ENCODE measurements at places on chromosomes 12 and 14.

DNA sequence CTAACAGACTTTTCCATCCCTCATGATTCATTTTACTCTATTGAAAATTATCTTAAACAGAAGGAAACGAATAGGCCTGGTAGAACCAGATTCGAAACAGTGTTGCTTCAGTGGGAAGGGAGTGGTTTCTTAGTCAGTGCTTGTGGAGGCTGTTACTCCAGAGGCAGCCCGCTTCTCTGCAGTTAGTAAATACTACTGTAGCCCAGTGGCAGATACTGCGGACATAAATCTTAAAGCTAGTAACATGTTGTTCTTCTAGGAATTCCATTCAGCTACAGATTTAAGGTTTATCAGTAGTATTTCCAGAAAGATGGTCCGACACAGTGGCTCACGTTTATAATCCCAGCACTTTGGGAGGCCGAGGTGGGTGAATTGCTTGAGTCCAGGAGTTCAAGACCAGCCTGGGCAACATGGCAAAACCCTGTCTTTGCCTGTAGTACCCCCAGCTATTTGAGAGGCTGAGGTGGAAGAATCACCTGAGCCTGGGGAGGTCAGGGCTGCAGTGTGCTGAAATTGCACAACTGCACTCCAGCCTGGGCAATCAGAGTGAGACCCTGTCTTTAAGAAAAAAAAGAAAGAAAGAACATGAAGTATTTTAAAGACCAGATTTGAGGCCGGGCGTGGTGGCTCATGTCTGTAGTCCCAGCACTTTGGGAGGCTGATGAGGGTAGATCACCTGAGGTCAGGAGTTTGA lies 45.9 kb downstream of the DIP2B start:
- H3K4me1 ChIP-seq: peaks cover 7% of the 10 kb centered on the region
- H3K36me3 ChIP-seq: peaks cover 3% of the 10 kb centered on the region
- no peaks in the 10 kb centered on the region for H3K27me3 ChIP-seq
- DNase-seq: peak; percentile 34

GRCh38 chr12:49527361-49528130 lies 11.3 kb upstream of the KCNH3 start:
- H3K4me3 ChIP-seq: no peak overlapping the region
- no peak for DNase-seq
- no peaks in the 10 kb centered on the region for H3K27me3 ChIP-seq
- H3K36me3 ChIP-seq: peaks cover 16% of the 10 kb centered on the region
- no peak overlapping the region for H3K27ac ChIP-seq
- H3K4me1 ChIP-seq: no peaks in the 10 kb centered on the region

GRCh38 chr12:53325511-53326061 lies 4.2 kb upstream of the AAAS start:
- peaks cover 19% of the 10 kb centered on the region for H3K27me3 ChIP-seq
- peak overlapping the region; percentile 57 for H3K4me3 ChIP-seq
- no peaks in the 10 kb centered on the region for H3K36me3 ChIP-seq
- no peak overlapping the region for H3K27ac ChIP-seq
- DNase-seq: no peak

DNA sequence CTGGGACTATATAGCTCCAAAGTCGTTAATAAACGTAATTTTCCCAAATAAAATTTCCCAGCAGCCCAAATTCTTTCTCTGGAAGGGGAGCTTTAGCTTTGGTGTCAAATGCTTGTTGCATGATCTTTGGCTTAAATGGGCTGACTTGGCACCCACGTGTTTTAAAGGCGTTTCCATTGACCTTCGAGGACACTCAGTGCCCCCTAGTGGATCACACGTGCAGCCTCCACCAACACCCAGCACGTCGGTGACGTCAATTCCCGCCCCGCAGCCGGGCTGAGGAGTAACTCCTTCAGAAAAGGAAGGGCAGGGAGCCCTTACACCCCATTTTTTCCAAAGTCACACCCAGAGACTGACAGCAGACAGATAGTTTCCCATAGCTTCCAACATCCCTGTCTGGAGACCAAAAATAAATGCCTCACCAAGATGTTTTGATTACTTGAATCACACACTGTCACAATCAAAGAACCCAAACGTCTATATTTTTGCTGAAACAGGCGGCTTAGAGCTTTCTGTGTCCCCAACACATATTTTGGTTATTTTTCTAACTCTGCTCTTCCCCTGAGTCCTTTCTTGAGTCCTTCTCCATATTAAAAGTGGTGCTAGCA lies 707.9 kb downstream of the AACS start:
- no peak overlapping the region for H3K4me3 ChIP-seq
- no peaks in the 10 kb centered on the region for H3K4me1 ChIP-seq
- H3K27ac ChIP-seq: no peak overlapping the region
- H3K27me3 ChIP-seq: no peaks in the 10 kb centered on the region
- no peaks in the 10 kb centered on the region for H3K36me3 ChIP-seq
- peak; percentile 10 for DNase-seq

DNA sequence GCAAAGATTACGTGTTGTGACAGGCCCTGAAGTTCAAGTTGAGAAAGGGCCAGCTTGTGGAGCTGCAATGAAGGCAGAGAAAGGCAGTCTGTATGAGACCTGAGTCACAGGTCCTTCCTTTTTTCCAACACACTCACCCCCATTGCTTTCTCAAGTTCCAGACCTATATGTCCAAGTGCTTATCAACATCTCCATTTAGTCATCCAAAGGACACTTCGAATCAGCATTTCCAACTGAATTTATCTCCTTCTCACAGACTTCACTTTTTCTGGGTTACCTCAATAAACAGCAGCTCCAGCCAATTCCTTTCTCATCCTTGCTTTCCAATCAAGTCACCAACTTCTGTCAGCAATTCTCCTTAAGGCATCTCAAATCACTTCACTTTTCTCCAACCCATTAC lies 56.4 kb upstream of the KIF21A start:
- H3K36me3 ChIP-seq: no peaks in the 10 kb centered on the region
- H3K27me3 ChIP-seq: no peaks in the 10 kb centered on the region
- H3K27ac ChIP-seq: no peak overlapping the region
- no peak for DNase-seq

DNA sequence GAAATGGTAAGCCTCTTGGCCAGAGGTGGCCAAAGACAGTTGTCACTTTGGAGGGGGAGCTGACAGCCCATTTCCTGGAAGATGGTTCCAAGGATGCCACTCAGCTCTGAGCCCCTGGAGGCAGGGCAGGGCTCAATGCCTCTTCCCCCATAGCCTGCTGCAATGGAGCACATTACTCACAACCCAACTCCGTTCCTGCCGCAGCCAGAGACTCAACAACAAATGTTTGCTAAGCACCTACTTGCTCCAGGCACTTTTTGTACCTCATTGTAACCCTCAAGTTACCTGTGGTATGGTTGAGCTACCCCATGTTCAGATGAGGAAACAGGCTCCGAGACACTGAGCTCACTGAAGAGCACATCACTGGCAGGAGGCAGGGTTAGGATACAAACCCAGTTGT lies 19.5 kb downstream of the IRF2BPL start:
- no peaks in the 10 kb centered on the region for H3K27me3 ChIP-seq
- peaks cover 39% of the 10 kb centered on the region for H3K4me1 ChIP-seq
- H3K36me3 ChIP-seq: no peaks in the 10 kb centered on the region
- H3K27ac ChIP-seq: no peak overlapping the region

GRCh38 chr12:125341422-125341821 lies 276.2 kb downstream of the AACS start:
- no peak overlapping the region for H3K4me3 ChIP-seq
- no peaks in the 10 kb centered on the region for H3K4me1 ChIP-seq
- no peaks in the 10 kb centered on the region for H3K27me3 ChIP-seq
- DNase-seq: no peak

GRCh38 chr12:5407034-5407856 lies 24.7 kb upstream of the NTF3 start:
- no peak overlapping the region for H3K27ac ChIP-seq
- DNase-seq: no peak
- H3K27me3 ChIP-seq: peaks cover 2% of the 10 kb centered on the region
- H3K4me1 ChIP-seq: no peaks in the 10 kb centered on the region

DNA sequence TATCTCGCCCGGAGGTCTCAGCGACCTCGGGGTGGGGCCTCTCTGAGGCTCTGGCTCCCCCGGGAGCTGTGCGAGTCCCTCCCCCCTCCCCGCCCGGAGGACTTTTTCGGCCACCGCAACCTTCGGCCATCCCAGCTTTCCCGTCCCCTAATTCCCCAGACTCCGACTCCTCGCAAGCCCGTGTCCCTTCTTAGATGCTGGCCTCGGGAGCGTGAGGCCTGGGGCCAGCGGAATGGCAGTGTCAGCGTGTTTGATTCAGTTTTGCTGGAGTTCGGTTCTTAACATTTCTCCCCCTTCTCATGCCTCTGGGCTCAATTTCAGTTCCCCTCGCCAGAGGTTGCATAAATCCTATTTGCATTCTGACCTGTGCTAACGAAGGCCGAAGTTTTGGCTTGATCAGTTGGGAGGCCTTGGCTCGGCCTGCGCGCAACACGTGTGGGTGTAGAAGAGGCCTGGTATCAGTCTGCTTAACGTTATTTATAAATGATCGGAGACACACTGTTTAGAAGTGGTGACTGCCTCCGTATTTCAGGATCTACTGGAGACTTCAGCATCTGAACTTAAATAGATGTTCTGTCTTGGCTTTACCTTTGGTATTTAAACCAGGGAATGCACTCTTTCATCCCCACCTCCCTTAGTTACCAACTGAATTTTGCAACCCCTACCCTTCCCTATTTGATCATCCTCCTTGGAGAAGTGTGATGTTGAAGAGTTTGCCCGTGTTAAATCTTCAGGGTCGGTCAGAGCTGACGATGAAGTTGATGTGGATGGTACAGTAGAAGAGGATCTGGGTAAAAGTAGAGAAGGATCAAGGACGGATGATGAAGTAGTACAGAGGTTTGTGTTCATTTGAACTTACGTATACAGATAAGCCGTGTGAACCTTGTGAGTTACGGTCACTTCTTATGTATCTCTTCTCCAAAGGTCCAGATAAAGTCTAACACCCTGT lies 851 bp downstream of the HSP90B1 start:
- H3K4me1 ChIP-seq: no peaks in the 10 kb centered on the region
- H3K36me3 ChIP-seq: peaks cover 7% of the 10 kb centered on the region
- H3K27me3 ChIP-seq: no peaks in the 10 kb centered on the region
- peak; percentile 41 for DNase-seq
- no peak overlapping the region for H3K27ac ChIP-seq

- peak overlapping the region; percentile 73 for H3K4me3 ChIP-seq
- H3K27ac ChIP-seq: peak overlapping the region; percentile 14
- H3K4me1 ChIP-seq: peaks cover 21% of the 10 kb centered on the region
- peaks cover 9% of the 10 kb centered on the region for H3K27me3 ChIP-seq
- no peak for DNase-seq
Observed at GRCh38 chr14:99274346-99275221, 2.6 kb upstream of the BCL11B start.

- DNase-seq: no peak
- peaks cover 11% of the 10 kb centered on the region for H3K4me1 ChIP-seq
- H3K4me3 ChIP-seq: peak overlapping the region; percentile 34
- H3K27ac ChIP-seq: no peak overlapping the region
- no peaks in the 10 kb centered on the region for H3K36me3 ChIP-seq
Observed at GRCh38 chr12:132604151-132604618, 6.2 kb downstream of the LRCOL1 start.

- DNase-seq: peak; percentile 90
- peaks cover 2% of the 10 kb centered on the region for H3K4me1 ChIP-seq
- H3K27me3 ChIP-seq: no peaks in the 10 kb centered on the region
- no peak overlapping the region for H3K4me3 ChIP-seq
- no peak overlapping the region for H3K27ac ChIP-seq
- H3K36me3 ChIP-seq: no peaks in the 10 kb centered on the region
Observed at GRCh38 chr12:25524366-25524765, 28.7 kb downstream of the LMNTD1 start.

DNA sequence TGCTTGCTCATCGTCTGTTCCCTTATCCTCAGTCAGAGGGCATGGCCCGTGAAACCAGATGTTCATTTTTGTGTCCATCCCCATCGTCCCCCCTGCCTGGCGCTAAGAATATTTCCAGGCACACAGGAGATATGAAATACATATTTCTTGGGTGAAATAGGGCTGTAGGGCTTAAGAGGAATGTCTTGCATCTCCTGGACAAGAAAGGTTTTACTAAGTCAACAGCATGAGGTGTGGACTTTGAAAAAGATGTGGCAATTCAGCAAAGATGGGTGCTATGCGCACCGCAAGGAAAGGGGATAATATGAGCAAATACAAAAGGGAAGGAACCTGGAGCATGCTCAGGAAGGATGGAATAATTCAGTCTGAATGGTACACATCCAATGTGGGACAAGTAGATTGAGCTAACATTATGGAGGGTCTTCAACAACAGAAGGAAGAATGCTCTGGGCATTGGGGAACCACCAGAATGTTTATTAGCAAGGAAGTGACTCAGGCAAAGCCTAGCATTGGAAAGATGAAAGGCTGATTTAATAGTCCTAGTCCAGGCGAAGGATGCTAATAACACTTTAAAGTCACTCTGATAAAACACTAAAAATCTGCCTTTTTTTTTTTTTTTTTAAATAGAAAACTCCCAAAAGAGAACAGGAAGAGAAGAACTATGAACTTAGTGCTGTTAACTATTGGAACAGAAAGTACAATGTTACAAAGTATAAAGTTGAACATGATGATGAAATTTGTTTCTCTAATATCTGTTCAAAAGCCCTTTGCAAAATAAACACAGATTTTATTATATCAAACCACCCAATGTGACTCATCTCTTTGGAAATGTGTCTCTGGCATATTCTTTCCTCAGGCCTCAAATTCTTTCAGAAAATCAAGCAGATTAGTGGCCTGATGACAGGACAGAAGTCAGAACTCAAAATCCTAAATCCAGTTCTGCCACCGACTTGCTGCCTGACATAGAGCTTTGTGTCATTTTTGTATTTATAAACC lies 449.5 kb downstream of the BCAT1 start:
- DNase-seq: no peak
- no peaks in the 10 kb centered on the region for H3K36me3 ChIP-seq
- H3K4me3 ChIP-seq: no peak overlapping the region
- H3K27me3 ChIP-seq: no peaks in the 10 kb centered on the region
- no peaks in the 10 kb centered on the region for H3K4me1 ChIP-seq

- H3K4me1 ChIP-seq: peaks cover 40% of the 10 kb centered on the region
- H3K36me3 ChIP-seq: no peaks in the 10 kb centered on the region
- H3K27me3 ChIP-seq: no peaks in the 10 kb centered on the region
- H3K4me3 ChIP-seq: no peak overlapping the region
- DNase-seq: no peak
Observed at GRCh38 chr12:12007001-12007712, 63.6 kb upstream of the BCL2L14 start.

- H3K4me1 ChIP-seq: no peaks in the 10 kb centered on the region
- no peaks in the 10 kb centered on the region for H3K36me3 ChIP-seq
- H3K27ac ChIP-seq: no peak overlapping the region
- H3K27me3 ChIP-seq: no peaks in the 10 kb centered on the region
- H3K4me3 ChIP-seq: no peak overlapping the region
Observed at GRCh38 chr12:23581913-23582312, 367.6 kb downstream of the SOX5 start.

DNA sequence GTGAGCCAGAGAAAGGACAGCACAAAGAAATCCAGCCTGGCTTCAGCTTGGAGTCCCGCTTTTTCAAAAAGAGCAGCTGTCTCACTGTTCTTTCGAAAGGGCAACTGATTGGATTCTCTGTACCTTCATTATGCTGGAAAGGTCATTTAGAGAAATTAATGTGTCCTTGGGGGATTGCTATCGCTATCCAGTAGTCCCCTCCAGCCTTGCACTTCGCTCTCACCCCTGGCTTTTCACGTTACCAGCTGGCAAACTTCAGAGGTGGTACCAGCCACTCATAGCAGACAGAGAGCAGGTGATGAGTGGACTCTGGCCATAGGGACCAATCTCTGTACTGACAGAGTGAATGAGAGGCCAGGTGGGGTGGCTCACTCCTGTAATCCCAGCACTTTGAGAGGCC lies 11.8 kb upstream of the NUAK1 start:
- H3K27ac ChIP-seq: no peak overlapping the region
- no peaks in the 10 kb centered on the region for H3K36me3 ChIP-seq
- no peak for DNase-seq
- no peaks in the 10 kb centered on the region for H3K27me3 ChIP-seq

All from trophoblast cell (in vitro differentiated cells and primary cell).